ENCODE measurements at places on chromosomes 13 and 19.

- DNase-seq, result peak; percentile 72
Observed at GRCh38 chr13:103238441-103238840, 172.2 kb upstream of the SLC10A2 start.

DNA sequence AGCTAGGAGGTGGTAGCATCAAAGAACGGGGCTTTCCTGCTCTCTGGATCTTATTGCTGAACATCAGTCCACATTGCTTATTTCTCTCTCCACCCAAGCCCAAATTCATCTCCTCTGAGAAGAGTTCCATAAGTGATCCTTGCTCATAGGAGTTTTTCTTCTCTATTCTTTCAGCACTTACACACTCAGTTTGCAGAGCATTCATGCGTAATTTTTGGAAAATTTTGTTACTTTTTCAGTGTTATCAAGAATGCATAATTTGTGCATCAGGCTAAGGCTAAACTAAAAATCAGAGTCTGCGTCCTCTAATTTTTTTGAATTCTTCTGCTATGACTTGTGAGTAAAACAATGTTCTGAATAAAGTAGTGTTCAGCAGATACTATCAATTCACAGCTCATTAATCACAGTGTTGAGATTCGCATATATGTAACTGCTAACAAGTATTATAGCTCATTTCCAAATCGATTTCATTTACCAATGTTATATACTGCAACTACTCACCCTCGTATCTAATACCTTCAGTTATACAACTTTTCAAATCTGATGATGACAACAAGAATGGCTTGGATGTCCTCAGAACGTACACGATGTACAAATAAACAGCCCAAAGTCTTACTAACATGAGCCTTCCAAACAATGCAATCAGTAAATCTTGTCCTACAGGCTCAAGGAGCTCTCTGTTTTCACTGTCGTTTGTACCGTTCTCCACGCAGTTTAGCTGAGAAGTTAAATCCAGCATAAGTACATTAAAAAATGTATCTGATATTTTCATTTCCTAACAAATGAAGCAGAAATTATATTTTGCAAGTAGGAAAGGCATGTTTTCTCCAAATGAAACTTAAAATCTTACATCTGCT, 36.4 kb upstream of the STARD13 start:
- no peak for DNase-seq

- no peak for DNase-seq
Observed at GRCh38 chr13:47256618-47257017, 359.8 kb upstream of the HTR2A start.

GRCh38 chr13:46544208-46544607, 8.8 kb upstream of the LRCH1 start:
- DNase-seq, result no peak

DNA sequence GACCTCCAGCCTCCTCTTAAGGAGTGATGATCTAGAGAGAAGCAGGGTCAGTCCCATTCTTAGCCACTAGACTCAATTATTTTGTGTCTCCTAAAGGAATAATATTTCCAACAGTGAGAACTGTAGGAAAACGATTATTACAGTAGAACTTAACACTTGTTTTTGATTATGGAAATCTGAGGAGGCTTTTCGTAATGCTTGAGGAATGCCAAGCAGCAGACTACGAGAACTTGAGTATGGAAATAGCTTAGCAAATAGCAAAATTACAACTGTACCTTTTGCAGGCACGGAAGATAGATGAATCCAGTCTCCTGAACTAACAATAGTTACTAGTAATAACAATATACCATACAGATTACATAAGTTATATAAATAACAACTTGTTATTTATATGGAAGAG, 12.2 kb downstream of the BRD4 start:
- no peak for DNase-seq

DNA sequence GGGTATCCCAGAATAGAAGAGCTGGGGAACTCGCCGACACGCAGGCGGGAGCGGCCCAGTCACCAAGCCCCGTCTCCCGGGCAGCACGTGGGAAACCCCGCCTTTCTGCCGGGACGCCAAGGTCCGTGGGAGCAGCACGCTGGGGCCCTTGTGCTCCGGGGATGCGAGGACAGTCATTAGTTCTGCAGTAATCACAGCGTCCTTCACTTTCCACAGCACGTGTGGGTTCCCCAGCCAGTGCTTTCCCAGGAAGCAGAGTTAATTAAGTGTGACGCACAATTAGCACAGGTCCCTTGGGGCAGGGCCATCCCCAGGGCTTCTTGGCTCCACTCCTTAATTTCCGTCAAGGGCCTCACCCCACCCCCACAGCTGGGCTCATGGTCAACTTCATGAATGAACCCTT, 64.3 kb upstream of the C13orf46 start:
- DNase-seq, result no peak

GRCh38 chr13:91704398-91704797, 306.0 kb downstream of the GPC5 start:
- DNase-seq, result no peak

GRCh38 chr13:19085258-19085657, 96.4 kb downstream of the TUBA3C start:
- DNase-seq, result no peak

GRCh38 chr19:5903056-5903623, 450 bp downstream of the NDUFA11 start:
- no peak for DNase-seq

- no peak for DNase-seq
Observed at GRCh38 chr19:27672309-27673047, 1540.5 kb downstream of the UQCRFS1 start.

- DNase-seq, result no peak
Observed at GRCh38 chr13:93539914-93540313, 313.3 kb downstream of the GPC6 start.

DNA sequence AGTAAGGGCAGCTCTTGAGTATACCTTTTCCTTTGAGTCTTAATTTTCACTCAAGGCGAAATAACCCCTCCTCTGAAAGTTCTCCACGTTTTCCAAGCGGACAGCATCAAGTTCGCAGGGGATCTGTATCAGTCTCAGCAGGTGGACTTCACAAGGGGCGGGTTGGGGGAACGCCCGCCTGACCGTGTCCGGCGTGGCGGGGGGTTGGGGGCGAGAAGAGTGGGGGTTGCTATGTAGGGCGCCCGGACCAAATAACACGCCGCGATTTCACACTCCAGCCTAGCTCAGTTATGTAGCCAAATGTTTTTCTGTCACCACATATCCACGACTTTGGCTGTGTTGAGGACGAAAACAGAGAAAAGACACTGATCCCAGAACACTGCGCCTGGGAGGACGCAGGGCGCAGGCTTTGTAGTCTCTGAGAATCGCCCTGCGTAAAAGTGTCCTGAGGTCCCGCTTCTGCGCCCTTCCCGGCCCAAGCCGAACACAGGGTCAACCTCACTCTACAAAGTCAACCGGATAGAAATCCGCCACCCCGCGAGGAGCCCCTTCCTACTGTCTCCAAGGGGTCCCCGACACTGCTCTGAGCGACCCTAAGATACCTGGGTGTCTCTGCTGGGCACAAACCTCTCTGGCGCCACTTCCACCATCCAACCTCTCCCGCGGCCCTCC, 524 bp downstream of the RUBCNL start:
- DNase-seq, result no peak

DNA sequence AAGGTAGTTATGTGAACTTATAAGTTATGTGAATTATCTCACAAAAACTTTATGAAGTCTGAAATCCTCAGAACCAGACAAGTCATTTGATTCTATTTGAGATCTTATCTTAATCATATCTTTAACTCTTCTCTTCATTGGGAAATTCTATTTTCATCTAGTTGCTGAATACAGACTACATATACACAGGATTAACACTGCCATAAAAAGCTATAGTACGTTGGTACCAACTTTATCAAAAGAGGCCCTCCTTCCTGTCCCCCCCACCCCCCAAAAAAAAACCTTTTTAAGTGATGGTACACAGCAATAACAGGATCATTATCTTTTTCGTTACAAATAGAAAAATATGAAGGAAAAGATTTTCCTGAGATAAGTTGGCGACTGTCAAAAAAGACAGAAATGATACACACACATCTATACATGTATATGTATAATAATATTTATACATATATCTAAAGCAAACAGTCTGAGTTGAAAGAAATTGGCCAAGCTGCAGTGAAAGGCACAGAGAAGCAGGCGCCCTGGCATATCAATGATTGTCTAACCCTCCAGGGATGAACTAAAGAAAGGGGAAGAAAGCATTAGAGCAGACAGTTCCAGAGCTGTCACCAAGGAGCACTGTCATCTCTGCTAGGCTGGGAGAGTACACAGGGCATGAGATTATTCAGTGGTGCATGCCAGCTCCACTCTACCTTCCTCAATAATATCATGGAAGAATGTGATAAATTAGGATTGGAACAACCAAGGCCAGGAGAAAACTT, 116.7 kb downstream of the KLF12 start:
- DNase-seq, result no peak

DNA sequence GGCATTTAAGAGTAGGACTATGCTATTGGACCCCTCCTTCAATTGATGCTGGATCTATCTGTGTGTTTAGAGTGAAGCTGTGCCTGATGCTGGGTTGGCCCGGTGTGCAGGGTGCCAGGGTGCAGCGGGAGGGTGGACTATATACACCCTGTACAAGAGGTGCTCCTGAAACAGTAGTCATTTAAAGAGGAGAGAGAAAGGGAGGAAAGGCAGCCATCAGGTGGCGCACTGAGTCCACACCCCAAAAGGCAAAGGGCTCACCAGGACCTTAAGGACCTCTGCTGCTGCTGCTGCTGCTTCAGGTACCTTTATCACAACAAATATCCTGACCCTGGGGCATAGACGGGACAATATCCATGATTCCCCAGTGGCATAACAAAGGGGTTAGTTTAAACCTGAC, 39.4 kb downstream of the ZNF136 start:
- DNase-seq, result no peak

DNA sequence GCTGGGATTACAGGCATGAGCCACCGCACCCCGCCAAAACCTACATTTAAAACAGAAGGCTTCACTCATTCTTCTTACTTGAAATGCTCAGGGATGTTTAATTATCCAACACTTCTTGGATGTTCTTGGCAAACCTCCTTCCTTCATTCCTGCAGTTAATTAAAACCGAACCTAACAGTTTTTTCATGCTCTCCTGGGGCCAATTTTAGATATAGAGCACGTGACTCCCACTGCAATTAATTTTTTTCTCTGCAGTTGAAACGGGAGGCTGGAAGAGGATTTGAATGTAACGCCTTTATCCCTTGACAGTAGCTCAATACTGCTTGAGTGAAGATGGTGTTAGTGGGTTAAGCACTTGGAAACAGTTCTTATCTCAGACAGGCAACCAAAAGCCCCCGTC, 4.6 kb upstream of the ACTL9 start:
- DNase-seq, result no peak

DNA sequence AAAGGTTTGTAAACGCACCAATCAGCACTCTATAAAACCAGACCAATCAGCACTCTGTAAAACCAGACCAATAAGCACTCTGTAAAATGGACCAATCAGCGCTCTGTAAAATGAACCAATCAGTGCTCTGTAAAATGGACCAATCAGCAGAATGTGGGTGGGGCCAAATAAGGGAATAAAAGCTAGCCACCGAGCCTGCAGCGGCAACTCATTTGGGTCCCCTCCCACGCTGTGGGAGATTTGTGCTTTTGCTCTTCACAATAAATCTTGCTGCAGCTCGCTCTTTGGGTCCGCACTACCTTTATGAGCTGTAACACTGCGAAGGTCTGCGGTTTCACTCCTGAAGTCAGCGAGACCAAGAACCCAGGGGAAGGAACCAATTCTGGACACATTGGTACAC, 28.0 kb downstream of the ZNF175 start:
- DNase-seq, result no peak

- peak; percentile 63 for DNase-seq
Observed at GRCh38 chr13:113005076-113005865, 36.3 kb downstream of the MCF2L start.

DNA sequence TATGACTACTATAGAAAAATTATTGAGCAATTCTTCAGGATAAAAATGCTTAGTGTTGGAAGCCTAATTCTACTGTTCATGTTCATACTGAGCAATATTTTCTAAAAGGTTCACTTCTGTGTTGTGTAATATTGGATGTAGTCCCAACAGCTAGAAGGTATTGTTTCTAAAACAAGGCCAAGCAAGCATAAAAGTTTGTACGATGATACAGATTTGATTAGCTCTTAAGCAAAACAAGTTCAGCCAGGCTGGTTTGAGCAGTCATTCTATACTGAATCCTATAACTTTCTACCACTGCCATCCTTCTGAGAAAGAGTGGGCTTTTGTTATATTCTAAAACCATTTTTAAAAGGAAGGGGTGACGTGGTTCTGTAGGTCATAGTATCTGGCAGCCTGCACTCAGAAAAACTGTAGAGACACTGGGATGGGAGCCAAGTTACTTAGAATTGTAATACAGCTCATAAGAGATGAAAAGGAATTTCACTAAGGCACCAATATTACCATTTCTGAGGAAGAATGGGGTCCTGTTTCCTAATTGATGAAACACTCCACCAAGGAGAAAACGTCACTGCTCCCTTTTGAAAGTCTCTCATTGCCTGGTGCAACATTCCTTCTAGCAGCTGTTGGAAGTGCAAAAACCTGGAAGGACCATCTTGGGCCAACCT, 275.0 kb upstream of the DACH1 start:
- DNase-seq, result no peak

DNA sequence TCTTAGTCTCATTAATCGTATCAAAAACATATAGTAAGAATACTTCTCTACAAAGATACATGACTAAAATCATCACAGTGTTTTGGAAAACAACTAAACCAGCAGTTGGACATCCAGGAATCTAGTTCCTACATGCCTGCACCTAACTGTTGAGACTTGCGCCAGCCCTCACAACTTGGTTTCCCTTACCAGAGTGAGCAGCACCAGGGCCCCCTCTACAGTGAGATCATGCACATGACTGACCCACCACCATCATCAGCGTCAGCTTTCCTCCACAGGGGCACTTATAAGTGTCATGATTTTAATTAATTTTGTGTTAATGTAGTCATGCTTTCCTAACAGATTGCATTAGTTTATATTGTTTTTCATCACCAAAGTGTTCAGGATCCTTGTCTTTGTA, 1322.0 kb downstream of the EFNB2 start:
- DNase-seq, result no peak

GRCh38 chr19:835210-835810, 5.5 kb upstream of the PRTN3 start:
- no peak for DNase-seq

DNA sequence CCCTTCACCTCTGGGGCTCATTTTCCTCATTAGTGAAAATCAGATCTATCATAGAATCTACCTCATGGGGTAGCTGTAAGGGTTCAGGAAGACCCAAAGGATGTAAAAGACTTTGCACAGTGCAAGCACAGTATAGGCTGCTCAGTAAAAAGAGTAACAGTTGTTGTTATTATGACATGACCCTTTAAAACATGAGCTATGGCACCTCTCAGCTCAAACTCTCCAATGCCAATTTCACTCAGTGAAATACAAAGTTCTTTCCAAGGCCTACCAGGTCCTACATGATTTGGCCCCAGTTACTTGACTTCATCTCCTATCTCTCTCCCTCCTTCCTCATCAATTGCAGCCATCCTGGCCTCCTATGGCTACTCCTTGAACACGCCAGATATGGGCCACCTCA, 4.9 kb downstream of the SMG9 start:
- DNase-seq, result no peak

DNA sequence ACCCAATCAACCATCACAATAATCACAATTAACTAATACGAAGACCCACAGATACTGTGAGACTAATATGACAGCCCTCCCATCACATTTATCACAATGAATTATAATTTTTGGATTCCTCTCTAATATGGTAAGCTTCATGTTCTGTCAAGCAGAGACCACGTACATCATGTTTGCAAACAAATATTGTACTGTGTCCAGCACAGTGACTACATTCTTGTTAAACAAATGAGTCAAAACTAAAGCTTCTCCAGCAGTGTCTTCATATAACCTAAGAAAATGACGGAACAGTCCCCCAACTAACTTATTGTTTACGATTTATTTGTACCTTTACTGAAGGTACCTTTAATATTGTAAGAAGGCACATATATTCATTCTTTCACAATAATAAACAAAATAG, 292.6 kb downstream of the ENOX1 start:
- no peak for DNase-seq

All from NCI-H2081 (cell line).